Stimulated activated CD4-positive, alpha-beta T cell treated with anti-CD3 and anti-CD28 coated beads, TNF-alpha, amount 100 ng/mL, for 1 hour (primary cell): ENCODE measurements at places on chromosomes 7 and 10.

DNA sequence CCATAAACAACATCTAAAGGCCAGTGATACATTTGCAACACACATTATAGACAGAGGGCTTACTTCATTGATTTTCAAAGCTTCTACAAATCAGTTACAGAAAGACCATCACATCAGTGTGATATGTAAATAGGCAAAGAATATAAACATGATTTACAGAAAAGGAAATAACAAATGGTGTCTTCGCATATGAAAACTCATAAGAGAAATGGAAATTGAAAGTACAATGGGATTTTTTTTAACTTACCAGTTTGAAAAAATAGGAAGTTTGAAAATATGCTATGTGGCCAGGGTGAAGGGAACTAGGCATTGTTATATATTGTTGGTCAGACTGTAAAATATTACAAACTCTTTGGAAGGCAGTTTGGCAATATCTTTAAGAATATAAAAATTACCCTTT is 27.3 kb downstream of the SEC23IP start:
- DNase-seq, result no peak

DNA sequence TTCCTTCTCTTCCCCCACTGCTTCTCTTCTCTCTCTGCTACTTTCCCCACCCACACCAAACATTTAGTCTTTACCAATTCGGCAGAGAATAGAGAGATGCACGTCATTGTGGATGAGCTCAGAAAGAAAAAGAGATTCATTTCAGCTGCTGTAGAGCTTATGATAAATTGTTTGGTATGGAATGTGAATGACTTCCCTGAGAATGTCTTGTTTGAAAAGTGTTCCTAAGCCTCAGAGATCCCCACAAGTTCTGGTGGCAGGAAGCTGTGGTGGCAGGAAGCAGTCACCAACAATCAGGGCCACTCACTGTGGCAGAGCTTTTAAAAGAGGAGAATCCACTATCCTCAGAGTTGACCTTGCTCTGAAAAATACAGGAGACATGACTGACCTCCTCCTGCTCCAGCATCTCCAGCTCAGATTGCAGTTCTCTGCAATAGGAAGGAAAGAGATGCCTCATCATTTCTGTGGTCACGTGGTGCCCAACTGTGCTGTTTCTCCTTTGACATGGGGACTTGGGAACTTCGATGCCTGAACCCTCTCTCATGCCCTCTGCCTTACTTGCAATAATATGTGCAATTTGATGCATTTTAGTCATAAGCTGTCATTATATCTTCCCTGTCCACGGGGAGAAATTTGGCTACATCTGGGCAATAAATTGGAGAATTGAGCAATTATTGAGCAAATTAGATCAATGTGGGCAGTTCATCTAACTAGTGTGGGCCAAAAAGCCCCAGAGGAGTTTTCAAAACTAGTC is 76.5 kb downstream of the BMPER start:
- no peak for DNase-seq

GRCh38 chr10:124470544-124471434 is 9.2 kb downstream of the LHPP start:
- no peak for DNase-seq

DNA sequence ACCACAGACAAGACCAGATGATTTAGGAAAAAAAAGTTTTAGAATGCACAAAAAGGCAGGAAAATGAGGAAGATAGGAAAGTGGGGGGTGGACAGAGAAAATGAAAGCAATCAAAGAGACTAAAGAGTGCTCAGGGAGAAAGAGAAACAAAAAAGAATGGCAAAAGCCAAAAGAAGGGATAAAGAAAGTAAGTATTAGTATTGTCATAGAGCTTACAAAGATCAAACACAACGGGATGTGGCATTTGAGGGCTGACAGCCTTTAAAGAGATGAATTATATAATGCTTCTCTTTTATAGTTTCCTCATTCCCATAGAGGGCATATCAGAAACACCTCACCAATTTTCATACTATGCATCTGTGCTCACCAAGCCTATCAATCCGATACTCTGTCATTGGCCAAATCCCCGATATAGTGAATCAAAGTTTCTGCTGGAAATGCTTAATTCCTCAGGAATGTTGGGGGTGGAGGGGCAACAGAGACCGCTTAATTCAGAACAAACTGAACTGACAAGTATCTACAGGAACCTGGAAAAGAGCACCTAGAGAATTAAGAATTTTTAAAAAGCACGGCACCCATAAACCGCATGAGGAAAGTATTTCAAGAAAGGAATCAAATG is 2.7 kb downstream of the COG5 start:
- DNase-seq, result no peak

DNA sequence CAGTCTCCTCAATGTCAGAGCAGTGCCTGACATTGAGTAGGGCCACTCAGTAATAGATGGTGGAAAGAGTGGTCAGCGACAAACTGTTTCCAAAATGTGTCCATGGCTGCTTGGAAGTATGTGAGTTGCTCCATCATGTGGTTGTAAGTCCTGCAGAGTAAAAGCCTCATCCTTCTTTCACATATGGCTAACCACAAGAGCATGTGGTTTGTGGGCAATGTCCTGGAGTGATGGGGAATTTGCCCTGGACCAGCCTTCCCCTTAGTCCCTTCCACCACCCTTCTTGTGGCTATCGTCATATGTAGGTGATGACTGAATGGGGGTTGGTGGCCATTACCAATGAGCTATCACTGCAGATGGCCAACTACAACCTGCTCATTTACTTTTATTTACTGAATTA is 33.0 kb upstream of the PLXNA4 start:
- no peak for DNase-seq

- DNase-seq, result no peak
Measured at GRCh38 chr7:2086229-2086628, 146.5 kb downstream of the MAD1L1 start.

DNA sequence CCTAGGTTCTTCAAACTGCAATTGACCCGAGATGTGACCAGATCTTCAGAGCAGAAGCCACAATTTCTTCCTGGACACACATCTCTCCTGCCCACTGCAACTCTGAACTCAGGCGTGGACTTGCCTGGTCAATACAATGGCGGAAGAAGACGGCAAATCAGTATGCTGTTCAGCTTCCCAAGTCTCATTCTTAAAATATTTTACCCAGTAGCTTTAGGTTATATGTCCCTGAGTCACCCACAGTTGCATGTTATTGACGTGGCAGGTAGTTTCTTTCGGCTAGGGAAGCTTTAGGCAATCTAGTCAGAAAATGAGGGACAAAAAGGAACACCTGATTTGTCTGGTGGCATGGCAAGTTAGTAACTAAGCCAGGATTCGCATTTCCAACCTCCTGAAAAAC is 22.5 kb downstream of the CEP41 start:
- DNase-seq, result no peak

- no peak for DNase-seq
Measured at GRCh38 chr10:4648999-4649398, 177.0 kb upstream of the AKR1E2 start.

GRCh38 chr7:14937581-14937980 is 35.0 kb upstream of the DGKB start:
- DNase-seq, result no peak
